Psoas muscle (tissue), 8 donors: ENCODE measurements at places on chromosomes 6 and 20. TPM values are rescaled to one million over a fixed set of nuclear protein-coding genes. Genes with fewer than 3 reads are reported as not detected.

Gene PKHD1
- 0.01 TPM for polyA plus RNA-seq

Gene FAM184A
- polyA plus RNA-seq: 0.14 TPM

DNA sequence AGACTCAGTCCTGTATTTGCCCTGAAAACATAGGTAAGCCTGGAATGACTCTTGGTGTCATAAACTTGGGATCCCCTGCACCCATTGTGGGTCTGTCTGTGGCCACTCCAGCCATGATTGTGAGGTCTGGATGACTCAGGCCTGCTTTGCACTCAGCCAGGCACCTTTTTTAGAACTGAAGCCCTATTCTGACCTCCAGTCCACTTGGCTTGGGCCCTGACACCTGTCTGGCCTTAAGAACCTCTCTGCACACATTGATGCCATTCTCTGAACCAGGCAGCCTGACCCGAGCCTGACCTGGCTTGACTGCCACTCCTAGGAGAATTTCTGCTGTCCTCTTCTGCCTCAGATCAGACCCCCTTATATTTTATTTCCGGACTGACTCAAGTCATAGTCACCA is 383.7 kb downstream of the MAFB start:
- peak; percentile 33 for DNase-seq
- H3K36me3 ChIP-seq: no peaks in the 10 kb centered on the region
- H3K27ac ChIP-seq: peak overlapping the region; percentile 38
- H3K4me3 ChIP-seq: no peak overlapping the region

DNA sequence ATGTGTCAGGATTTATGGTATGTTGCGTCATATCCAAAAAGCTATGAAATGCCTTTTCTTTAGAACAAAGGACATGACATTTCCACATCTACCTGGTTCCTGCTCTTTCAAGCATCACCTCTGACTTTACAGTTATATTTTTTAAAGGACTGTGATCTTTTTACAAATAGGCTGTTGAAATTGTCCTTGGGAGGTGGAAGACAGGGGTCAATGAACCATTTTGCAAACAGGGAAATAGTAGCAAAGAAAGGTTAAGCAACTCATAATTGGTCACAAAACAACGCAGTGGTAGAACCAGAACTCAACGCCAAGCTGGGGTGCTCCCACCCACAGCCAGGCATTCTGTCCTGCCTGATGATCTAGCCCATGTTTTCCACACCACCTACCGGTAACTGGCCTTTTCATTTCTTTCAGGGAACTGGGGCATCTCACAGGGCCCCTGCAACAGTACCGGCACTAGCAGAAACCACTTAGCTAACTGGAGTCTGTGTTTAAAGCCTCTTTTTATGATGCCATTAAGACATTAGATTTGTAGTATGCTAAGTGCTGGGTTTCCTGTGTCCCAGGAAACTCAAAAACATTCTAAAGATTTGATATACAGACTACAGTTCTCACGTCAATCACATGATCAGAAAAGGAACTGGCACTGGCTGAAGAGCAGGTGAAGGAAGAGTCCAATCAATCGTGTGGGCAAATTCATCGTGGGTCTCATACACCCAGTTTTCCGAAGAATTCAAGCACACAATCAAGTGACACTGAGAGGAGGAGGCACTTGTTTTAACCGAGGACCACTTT is 13.9 kb downstream of the ZNF217 start:
- peaks cover 2% of the 10 kb centered on the region for H3K36me3 ChIP-seq
- H3K27ac ChIP-seq: peak overlapping the region; percentile 44
- peak; percentile 37 for DNase-seq

DNA sequence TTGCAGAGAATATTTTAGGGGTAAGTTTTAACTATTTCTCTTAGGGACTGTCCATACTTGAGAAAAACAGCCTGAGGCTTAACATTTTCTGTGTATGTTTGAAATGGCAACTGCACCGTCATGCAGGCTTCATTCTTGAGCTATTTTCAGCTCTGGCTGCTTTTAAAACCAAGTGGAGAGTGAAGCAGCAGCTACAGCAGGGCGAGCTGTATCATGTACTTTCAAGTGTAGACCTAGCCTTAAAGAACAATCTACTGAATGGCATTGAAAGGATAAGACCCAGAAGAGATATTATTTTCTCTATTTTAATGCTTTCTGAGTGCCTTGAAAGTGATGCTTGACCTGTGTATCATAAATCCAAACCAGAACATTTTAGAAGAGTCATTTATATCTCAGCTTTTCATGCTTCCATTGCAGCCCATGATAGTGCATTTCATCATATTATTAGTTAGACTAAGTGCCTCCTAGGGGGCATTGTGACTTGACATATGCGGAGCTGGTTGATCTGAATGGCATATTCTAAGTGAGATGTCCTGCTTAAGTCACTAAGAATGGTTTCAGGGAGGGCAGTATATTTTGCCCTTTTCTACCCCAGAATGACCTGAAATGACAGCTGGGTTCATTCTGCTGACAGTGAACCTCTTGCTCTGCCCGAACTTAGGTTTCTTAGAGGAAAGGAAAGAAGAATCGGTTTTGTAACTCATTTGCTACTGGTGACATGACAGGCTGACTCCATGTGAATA is 85.3 kb downstream of the NKAIN2 start:
- no peaks in the 10 kb centered on the region for H3K27me3 ChIP-seq
- no peaks in the 10 kb centered on the region for H3K36me3 ChIP-seq
- no peak for DNase-seq
- peak overlapping the region; percentile 85 for H3K27ac ChIP-seq
- H3K4me3 ChIP-seq: peak overlapping the region; percentile 42

GRCh38 chr6:84767526-84768201 is 3.3 kb upstream of the TBX18 start:
- peaks cover 35% of the 10 kb centered on the region for H3K27me3 ChIP-seq
- H3K4me1 ChIP-seq: no peaks in the 10 kb centered on the region
- no peak overlapping the region for H3K27ac ChIP-seq
- H3K36me3 ChIP-seq: no peaks in the 10 kb centered on the region
- no peak overlapping the region for H3K4me3 ChIP-seq
- DNase-seq: no peak

DNA sequence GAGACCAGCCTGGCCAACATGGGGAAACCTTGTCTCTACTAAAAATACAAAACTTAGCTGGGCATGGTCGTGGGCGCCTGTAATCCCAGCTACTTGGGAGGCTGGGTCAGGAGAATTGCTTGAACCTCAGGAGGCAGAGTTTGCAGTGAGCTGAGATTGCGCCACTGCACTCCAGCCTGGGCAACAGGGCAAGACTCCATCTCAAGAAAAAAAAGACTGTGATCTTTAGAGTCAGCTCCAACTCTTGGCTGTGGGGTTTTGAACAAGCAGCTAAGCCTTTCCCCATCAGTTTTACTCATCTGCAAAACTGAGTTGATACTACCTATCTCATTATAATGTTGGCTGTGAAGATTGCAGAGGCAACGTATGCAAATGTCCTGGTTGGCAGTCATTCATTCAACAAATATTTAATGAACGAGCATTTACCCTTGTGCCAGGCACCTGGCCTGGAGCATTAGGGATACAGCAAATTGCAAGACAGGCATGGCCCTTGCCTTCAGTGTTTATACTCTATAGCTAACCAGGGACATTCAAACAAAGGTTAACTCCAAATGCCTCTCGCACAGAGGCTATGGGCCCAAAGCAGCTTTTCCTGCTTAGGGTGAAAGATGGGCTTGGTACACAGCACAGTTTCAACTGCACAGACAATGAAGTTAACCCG is 37.8 kb downstream of the ILRUN start:
- peaks cover 7% of the 10 kb centered on the region for H3K36me3 ChIP-seq
- peak overlapping the region; percentile 61 for H3K4me3 ChIP-seq
- DNase-seq: no peak
- H3K4me1 ChIP-seq: peaks cover 42% of the 10 kb centered on the region

DNA sequence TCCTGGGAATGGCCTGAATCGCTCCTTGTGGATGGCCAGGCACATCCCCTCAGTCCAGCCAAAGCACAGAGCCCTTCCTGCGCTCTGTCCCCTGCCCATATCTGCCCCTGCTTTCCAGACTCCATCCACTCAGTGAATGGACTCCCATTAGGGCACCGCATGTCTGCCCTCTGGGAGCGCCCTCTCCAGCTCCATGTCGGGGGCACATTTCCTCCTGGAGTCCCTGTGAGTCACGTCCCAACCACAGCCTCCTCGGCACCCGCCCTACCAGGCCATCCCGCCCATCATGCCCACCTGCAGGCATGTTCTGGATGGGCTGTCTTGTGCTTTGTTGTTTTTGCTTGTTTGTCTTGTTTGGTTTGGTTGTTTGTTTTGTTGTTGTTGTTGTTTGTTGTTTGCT is 96.8 kb downstream of the PSMB1 start:
- H3K27me3 ChIP-seq: no peaks in the 10 kb centered on the region
- H3K4me1 ChIP-seq: no peaks in the 10 kb centered on the region
- DNase-seq: no peak
- H3K27ac ChIP-seq: no peak overlapping the region
- no peaks in the 10 kb centered on the region for H3K36me3 ChIP-seq
- no peak overlapping the region for H3K4me3 ChIP-seq

DNA sequence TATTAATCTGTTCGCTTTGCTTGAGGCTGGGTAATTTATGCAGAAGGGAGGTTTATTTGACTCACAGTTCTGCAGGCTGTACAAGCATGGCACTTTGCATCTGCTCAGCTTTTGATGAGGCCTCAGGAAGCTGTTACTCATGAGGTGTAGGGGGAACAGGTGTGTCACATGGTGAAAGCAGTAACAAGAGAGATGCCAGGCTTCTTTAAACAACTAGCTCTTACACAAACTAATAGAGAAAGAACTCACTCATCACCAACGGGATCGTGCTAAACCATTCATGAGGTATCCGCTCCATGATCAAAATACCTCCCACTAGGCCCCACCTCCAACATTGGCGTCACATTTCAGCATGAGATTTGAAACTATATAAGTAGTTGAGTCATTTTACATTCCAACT is 34.4 kb upstream of the GCLC start:
- DNase-seq: no peak
- H3K27me3 ChIP-seq: no peaks in the 10 kb centered on the region
- no peak overlapping the region for H3K4me3 ChIP-seq
- H3K4me1 ChIP-seq: peaks cover 3% of the 10 kb centered on the region
- H3K27ac ChIP-seq: no peak overlapping the region

- no peak overlapping the region for H3K4me3 ChIP-seq
- H3K27ac ChIP-seq: no peak overlapping the region
- H3K4me1 ChIP-seq: no peaks in the 10 kb centered on the region
- H3K27me3 ChIP-seq: no peaks in the 10 kb centered on the region
- no peak for DNase-seq
- H3K36me3 ChIP-seq: no peaks in the 10 kb centered on the region
Observed at GRCh38 chr6:43395776-43396175, 26.3 kb upstream of the ZNF318 start.

- peaks cover 59% of the 10 kb centered on the region for H3K36me3 ChIP-seq
- no peak overlapping the region for H3K27ac ChIP-seq
- no peak overlapping the region for H3K4me3 ChIP-seq
- peaks cover 13% of the 10 kb centered on the region for H3K4me1 ChIP-seq
- DNase-seq: peak; percentile 83
Observed at GRCh38 chr20:62808211-62808865, 3.7 kb downstream of the OGFR start.

- H3K4me1 ChIP-seq: no peaks in the 10 kb centered on the region
- no peak overlapping the region for H3K27ac ChIP-seq
- no peaks in the 10 kb centered on the region for H3K36me3 ChIP-seq
- H3K27me3 ChIP-seq: no peaks in the 10 kb centered on the region
- H3K4me3 ChIP-seq: no peak overlapping the region
- no peak for DNase-seq
Observed at GRCh38 chr6:53464483-53464882, 80.4 kb downstream of the GCLC start.

- H3K27ac ChIP-seq: peak overlapping the region; percentile 96
- DNase-seq: no peak
- H3K27me3 ChIP-seq: no peaks in the 10 kb centered on the region
- H3K4me3 ChIP-seq: peak overlapping the region; percentile 62
Observed at GRCh38 chr6:90218959-90219208, 77.8 kb downstream of the BACH2 start.

GRCh38 chr20:21562656-21563055 is 48.8 kb upstream of the NKX2-2 start:
- no peak overlapping the region for H3K4me3 ChIP-seq
- H3K4me1 ChIP-seq: no peaks in the 10 kb centered on the region
- H3K27me3 ChIP-seq: peaks cover 6% of the 10 kb centered on the region
- H3K36me3 ChIP-seq: no peaks in the 10 kb centered on the region
- no peak for DNase-seq

DNA sequence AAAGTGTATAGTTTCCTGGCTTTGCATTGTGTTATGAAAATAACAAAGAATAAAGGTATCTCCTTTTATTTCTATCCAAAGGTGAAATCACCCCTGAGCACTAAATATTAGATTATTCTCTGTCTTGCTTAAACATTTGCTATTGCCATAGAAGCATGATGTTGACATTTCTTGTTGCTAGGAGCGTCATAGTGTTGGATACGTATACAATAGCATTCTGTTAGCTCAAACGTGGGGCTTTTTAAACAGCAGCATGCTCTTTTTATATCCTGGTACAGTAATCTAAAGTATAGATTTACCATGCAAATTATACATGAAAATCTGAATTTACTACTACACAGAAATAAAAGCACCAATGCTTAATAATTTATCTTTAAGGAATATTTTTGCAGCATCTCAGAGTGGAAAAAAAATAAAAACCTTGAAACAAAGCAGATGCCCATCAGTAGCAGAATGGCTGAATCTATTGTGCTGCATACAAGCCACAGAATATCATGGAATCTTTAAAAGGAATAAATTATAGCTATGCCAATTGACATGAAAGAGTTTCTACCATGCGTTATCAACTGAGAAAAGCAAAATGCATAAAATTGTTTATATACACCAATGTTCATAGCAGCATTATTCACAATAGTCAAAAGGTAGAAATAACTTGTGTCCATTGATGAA is 9.6 kb upstream of the HSF2 start:
- no peak overlapping the region for H3K4me3 ChIP-seq
- no peaks in the 10 kb centered on the region for H3K4me1 ChIP-seq
- H3K27ac ChIP-seq: no peak overlapping the region
- no peaks in the 10 kb centered on the region for H3K27me3 ChIP-seq

DNA sequence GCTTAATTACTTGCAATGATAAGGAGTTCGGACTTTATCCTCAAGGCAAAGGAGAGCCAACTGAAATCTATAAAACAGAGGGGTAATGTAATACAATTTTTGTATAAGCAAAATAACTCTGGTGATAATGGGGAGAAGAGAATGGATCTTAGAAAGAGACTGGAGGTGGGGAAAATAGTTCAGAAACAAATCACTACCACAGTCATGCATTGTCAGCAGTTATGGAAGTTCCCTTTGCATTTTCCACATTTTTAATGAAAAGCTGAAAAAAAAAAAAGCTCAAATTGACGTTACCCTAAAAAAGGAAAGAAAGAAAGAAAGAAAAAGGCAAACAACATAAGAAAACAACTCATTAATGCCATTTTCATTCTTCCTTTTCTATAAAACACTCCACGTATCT is 337.6 kb upstream of the HSF2 start:
- no peaks in the 10 kb centered on the region for H3K36me3 ChIP-seq
- H3K27ac ChIP-seq: no peak overlapping the region

GRCh38 chr20:44909872-44910689 is at the start of gene PABPC1L:
Gene PABPC1L, plus strand, starts transcription at chr20:44910060. Its CDS starts 84 bp downstream, at chr20:44910144.
- peak within 1 kb of the TSS; percentile 69 for H3K4me3 ChIP-seq
- peaks cover 9% of the 10 kb centered on the region for H3K4me1 ChIP-seq
- peaks cover 9% of the 10 kb centered on the region for H3K27me3 ChIP-seq
- H3K27ac ChIP-seq: no peak within 1 kb of the TSS
- H3K36me3 ChIP-seq: peaks cover 38% of the 10 kb centered on the region
- DNase-seq: peak; percentile 57

GRCh38 chr20:58111310-58112016 is 117.0 kb downstream of the ANKRD60 start:
- no peak overlapping the region for H3K27ac ChIP-seq
- peaks cover 3% of the 10 kb centered on the region for H3K27me3 ChIP-seq
- H3K4me3 ChIP-seq: no peak overlapping the region
- H3K4me1 ChIP-seq: no peaks in the 10 kb centered on the region
- DNase-seq: no peak
